ENCODE measurements at places on chromosomes 4 and X.

DNA sequence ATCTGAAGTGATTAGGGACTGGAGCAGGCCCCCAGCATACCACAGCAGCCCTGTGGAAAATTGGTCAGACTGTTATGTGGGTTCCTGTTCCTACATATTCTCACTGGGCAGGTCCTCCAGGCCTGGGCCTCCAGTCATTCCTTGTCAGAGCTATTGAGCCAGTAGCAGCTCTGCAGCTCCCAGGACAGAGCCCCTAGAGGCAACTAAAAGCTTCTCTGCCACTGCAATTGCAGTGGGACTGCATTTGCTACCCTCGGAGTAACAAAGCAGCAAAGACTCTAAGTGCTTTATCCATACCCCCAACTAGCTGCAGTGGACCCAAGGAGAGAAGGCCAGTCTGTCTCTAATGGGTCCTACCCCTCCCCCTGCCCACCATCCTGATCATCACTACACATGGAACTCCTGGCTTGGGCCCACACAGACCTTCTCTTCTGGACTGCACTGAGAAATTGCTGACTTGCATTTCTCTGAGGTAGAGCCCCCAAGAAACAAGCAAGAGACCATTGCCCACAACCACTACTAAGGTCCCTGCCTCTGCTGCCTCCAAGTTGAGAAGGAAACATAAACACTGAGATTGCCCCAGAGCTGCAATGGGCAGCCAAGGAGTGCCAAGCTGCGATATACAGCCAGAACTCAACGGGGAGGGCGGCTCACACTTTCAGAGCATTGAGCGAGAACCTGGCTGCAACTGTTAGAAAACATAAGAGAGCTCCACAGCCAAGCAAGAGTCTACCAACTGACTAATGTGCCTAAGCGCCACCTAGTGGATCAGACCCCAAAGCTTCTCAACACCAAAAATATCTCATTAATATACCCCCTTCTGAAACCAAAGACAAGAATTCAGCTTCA, 738.7 kb upstream of the NDST4 start:
- no peak for DNase-seq

DNA sequence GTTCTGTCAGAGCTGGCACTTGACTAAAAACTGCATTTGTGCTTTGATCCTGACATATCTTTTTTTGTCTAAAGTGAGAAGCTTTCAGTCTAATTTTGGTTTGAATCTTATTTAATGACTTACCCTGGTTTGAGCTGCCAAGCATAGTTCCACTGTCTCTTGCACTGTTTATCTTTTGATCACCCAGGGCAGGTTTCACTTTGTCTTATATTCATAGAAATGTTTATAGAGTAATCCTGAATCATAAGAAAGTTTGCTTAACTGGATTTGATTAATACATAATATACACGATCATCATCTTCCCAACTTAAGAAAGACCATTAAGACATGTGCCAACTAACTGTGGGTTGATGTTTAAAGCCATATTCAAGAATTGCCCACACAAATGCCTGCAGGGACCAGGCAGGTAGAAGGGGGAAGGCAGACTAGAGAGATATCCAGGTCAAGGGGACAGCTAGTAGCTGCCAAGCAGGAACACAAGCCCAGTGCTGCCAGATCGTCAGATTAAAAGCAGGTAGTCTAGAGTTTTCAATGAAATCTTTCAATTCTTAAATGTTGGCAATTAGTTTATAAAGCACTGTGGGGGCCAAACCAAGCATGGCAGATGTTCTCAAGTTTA, 1.9 kb downstream of the GK start:
- DNase-seq = no peak

DNA sequence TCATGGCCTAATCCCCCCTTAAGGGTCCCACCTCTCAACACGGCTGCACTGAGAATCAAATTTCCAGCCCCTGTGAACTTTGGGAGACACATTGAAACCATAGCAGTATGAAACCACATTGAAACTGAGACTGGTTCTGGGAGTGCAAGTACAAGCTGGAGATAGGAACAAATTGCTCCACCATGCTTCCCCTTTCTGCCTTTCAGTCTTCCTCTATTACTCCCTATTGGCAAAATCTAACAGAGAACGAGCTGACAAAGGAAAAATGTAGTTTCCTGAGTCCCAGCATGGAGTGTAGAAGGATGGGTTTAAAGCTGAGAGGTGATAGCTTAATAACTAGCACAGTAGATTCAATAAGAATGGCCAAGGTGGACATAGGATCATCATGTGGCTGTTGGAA, 161.7 kb upstream of the RPL34 start:
- no peak for DNase-seq

DNA sequence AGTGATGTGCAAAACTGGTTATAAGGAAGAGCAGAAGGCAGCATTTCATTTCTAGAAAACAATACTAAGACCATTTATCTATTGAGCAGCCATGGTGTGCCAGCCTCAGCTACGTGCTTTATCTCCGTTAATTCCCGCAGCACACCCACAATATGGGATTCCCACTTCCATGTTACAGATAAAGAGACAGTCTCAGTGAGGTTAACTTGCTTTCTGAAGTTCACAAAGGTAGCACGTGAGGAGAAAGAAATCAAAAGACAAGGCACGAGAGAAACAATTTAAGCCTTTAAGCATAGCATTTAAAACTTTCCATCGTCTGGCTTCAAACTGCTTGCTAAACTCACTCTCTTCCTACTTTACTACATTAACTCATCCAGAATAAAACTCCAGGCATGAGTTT, 8.0 kb upstream of the RPL34 start:
- no peak for DNase-seq

GRCh38 chr4:2689114-2689513, 67.0 kb downstream of the TNIP2 start:
- DNase-seq = no peak

DNA sequence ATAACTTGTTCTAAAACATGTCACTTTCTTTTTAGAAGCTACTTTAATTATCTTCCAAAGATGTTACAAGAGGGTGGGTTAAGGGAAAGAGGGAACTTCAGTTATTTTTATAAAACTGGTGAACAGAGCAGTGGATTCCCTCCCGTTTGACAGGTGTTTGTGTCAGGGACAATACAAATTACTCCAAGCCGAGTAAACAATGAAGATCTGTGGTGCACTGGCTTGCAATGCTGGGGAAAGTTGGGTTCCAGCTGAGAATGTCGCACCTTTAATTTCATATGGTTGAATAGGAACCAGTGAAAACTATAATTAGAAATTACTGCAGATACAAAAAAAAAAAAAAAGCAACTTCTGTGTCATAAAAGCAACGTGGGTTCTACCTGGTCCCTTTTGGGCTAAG, 98.6 kb upstream of the TTC29 start:
- DNase-seq = no peak

DNA sequence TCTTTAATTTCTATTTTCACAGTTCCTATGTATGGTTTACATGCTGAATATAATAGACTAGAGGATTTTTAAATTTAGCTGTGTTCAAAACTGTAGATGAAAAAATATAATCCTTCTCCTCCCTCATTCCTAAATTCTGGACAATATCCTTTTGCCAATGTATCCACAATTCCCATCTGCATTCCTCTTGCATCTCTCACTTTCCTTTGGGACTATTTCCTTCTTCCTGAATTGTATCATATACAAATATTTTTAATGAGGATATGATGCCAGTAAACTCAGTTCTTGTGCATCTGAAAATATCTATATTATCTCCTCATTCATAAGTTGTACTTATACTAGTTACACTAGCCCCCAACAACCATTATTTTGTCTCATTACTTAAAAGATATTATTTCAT, 46.7 kb downstream of the DDX60L start:
- DNase-seq = no peak

DNA sequence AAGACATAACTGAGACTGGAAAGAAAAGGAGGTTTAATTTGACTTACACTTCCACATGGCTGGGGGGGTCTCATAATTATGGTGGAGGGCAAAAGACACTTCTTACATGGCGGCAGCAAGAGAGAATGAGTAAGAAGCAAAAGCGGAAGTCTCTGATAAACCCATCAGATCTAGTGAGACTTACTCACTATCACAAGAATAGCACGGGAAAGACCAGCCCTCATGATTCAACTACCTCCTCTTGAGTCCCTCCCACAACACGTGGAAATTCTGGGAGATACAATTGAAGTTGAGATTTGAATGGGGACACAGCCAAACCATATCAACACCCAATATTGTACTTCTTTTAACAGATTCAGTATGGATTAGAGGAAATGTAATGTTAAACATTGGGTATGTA, 646.6 kb downstream of the ANKRD50 start:
- DNase-seq = no peak

DNA sequence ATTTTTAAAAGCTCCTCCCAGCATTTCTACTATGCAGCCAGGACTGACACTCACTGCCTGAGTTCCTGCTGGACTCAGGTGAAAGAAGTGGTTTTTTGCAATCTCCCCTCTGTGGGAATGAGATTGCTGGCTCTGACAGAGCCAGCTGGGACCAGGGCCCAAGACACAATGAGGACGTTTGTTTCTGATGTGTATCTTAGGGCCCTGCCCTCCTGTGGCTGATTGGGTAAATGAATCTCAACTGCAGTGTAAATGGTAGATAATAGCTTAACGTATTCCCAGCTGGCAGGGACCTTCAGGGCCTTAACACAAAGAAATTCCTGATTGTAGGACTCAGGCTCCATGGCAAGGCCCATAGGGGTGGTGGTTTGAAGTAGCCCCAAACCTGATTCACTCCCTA, 85.8 kb upstream of the PRPS1 start:
- DNase-seq = no peak

DNA sequence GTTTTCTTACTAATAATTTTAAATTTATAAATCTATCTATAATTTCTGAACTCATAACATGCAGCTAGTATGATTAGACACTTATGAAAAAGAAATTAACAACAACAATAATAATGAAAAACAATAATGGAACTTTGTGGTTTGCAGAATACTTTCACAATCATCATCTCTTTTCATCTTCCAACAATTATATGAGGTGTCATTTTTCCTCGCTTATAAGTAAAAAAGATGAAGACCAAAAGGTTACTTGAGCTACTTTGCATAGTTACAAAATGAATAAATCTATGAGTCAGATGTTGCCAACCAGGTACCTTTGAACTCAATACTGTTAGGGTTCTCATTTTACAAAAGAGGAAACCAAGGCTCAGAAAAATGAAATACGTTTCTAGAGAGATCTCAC, 98.5 kb upstream of the ELOVL6 start:
- no peak for DNase-seq

DNA sequence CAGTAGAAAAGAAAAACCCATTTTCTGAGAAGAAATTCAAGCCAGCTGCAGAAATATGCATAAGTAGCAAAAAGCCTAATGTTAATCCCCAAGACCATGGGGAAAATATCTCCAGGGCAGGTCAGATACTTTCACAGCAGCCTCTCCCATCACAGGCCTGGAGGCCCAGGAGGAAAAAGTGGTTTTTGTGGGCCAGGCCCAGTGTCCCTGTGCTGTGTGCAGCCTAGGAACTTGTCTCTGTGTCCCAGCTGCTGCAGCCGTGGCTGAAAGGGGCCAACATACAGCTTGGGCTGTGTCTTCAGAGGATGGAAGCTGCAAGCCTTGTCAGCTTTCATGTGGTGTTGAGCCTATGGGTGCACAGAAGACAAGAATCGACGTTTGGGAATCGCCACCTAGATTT, 581.0 kb downstream of the C4orf33 start:
- no peak for DNase-seq

DNA sequence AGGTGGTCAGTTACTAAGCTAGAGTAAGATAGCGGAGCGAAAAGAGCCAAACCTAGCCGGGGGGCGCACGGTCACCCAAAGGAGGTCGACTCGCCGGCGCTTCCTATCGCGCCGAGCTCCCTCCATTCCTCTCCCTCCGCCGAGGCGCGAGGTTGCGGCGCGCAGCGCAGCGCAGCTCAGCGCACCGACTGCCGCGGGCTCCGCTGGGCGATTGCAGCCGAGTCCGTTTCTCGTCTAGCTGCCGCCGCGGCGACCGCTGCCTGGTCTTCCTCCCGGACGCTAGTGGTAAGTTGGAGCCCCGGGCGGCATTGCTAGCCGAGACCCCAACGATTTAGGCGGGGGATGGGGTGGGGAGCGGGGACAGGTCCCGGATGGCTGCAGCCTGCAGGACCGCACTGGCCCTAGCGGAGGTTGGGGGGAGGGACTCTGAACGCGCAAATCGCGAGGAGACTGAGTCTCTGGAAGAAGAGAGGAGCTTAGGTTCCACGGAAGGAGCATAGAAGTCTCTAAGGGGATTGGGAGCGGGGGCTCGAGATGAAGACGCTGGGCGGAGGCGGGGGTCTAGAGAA, 573 bp downstream of the HTR2C start:
- no peak for DNase-seq

- no peak for DNase-seq
Observed at GRCh38 chr4:156442912-156443311, 489.2 kb upstream of the CTSO start.

DNA sequence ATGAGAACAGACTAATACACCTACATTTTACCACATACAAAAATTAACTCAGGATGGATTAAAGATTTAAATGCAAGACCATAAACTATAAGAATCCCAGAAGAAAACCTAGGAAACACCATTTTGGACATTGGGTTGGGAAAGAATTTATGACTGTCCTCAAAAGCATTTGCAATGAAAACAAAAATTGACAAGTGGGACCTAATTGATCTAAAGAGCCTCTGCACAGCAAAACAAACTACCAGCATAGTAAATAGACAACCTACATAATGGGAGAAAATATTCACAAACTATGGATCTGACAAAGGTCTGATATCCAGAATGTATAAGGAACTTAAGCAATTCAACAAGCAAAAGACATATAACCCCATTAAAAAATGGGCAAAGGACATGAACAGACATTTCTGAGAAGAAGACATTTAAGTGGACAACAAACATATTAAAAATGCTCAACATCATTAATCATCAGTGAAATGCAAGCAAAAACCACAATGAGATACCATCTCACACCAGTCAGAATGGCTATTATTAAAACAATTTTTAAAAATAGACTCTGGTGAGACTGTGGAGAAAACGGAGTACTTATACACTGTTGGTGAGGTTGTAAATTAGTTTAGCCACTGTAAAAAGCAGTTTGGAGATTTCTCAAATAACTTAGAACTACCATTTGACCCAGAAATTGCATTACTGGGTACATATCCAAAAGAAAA, 221.7 kb upstream of the DIPK2B start:
- no peak for DNase-seq

- DNase-seq = no peak
Observed at GRCh38 chr4:8709050-8709728, 116.6 kb downstream of the CPZ start.

GRCh38 chr4:6320663-6321062, 51.0 kb downstream of the WFS1 start:
- no peak for DNase-seq

- DNase-seq = no peak
Observed at GRCh38 chrX:13968198-13968597, 61.5 kb downstream of the GEMIN8 start.

DNA sequence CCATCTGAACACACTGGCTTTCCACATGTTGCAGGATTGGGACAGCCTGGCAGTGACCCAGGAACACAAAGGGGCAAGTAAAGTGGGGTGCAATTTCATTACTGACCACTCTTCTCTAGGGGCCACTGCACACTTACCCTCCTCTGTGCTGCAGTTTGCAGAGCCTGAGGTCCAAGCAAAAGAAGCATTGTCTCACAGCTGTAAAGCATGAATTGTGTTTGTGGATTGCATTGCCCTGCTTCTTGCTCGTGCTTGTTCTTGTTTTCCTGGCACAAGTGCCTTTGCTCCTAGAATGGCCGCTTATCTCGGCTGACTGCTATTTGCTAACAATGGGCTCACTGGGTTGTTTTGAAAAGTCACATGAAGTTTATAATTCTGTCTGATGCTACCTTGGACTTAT, 209.1 kb upstream of the JADE1 start:
- no peak for DNase-seq

GRCh38 chr4:17283832-17284231, 228.1 kb downstream of the QDPR start:
- DNase-seq = no peak

Data from hematopoietic multipotent progenitor cell treated with erythropoietin and hydrocortisone succinate and interleukin-3 and kit ligand, for 15 days (in vitro differentiated cells).